ENCODE measurements at places on chromosomes 6 and 20.

DNA sequence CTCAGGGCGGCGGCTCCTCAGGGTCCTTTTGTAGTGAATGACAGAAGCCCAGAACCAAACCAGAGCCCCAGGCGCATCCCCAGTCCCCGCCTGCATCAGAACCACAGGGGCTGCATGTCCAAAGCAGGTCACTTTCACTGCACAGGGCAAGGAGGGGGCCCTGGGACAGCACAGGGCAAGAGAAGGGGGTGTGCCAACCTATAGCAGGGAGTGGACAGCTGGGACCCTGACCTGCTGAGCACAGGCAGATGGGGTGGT is 501.4 kb downstream of the PREX1 start:
- no peak for DNase-seq

- DNase-seq, result no peak
Measured at GRCh38 chr6:1610497-1611321, 994 bp downstream of the FOXC1 start.

DNA sequence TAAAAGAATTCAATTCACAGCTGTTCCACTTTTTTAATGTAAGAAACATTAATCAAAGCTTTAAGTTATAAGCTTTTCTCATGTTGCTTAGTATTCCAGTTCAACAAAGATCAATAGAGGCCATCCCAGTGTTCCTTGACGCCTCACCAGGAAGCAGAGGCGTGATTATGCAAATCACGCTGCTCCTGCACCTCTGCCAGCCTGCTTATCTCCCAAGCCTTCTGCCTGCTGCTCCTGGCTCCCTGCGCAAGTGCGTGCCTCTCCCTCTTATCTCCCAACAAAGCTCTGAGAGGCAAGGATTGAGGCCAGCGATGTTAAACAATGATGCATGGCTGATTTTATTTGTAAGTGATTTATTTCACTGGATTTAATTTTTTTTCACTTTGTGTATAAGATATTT is 42.8 kb downstream of the INSM1 start:
- no peak for DNase-seq

- DNase-seq, result no peak
Measured at GRCh38 chr20:52244702-52245101, 53.1 kb upstream of the ZFP64 start.

- no peak for DNase-seq
Measured at GRCh38 chr6:35788423-35788982, 7.7 kb downstream of the CLPSL1 start.

DNA sequence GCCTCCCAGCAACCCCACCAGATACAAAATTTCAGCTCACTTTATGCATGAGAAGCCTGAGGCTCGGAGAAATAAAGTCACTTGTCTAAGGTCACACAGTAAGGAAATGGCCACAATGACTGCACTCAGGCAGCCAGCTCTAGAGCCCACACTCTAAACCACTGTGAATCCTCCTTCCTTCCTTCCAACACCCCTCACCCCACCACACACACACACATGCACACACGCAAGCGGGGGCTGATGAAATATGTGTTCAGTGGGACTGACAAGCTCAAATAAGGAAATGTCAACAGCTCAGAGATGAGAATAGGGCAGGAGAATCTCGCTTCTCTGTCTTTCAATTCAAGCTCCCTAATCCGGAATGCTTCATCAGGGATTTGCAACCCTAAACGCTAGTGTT is 6.0 kb upstream of the BPIFA1 start:
- no peak for DNase-seq

GRCh38 chr6:113944701-113945100 is 26.2 kb downstream of the HDAC2 start:
- DNase-seq, result no peak

DNA sequence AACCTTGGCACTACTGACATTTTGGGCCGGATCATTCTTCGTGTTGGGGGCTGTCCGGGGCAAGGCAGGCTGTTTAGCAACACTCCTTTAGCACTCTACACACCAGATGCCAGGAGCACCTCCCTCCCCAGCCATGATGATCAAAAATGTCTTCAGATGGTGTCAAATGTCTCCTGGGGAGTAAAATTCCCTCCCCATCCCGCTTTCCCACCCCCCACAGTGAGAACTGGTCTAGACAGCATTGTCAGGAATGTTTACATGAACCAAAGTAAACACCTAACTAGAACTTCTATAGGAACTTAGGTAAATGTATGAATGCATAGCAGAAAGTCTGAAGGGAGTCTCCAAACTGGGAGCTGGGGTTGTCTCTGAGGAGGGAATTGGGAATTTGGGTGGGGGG is 70.0 kb upstream of the TOP1 start:
- no peak for DNase-seq

DNA sequence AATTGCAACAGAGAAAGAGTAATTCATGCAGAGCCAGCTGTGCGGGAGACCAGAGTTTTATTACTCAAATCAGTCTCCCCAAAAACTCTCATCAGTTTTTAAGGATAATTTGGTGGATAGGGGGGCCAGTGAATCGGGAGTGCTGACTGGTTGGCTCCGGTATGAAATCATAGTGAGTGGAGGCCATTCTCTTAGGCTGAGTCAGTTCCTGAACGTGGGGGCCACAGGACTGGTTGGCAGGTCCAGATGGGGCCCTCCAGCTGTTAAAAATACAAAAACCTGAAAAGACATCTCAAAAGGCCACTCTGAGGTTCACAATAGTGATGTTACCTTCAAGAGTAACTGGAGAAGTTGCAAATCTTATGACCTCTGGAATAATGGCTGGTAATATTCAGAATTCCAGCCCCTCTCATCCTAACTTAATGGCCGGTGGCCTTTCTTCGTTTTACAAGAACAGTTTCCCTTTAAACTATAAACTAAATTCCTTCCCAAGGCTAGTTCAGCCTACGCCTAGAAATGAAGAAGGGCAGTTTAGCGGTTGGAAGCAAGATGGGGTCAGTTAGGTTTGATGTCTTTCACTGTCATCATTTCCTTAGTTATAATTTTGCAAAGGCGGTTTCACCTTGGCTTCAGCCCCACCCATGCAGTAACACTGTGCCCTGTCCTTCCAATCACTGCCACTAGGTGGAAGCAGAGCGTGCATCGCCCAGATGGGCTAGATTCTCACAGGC is 6.8 kb upstream of the MICA start:
- DNase-seq, result peak; percentile 73

GRCh38 chr6:138430361-138431145 is 26.5 kb downstream of the HEBP2 start:
- no peak for DNase-seq

DNA sequence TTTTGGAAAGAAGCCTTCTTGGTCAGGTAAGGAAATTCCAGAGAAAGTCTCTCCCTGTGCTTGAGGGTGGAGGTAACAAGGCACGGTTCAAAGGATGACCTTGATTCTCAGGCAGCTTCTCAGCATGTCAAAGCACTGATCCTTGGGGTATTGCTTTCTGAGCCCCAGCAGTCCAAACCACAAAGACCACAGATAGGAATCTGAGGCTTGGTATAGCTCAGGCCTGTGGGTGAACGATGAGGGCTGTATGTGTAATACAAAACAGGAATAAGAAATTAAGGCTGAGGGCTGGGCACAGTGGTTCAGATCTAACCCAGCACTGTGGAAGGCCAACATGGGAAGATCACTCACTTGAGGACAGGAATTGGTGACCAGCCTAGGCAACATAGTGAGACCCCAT is 70.2 kb upstream of the SLC22A1 start:
- DNase-seq, result no peak

DNA sequence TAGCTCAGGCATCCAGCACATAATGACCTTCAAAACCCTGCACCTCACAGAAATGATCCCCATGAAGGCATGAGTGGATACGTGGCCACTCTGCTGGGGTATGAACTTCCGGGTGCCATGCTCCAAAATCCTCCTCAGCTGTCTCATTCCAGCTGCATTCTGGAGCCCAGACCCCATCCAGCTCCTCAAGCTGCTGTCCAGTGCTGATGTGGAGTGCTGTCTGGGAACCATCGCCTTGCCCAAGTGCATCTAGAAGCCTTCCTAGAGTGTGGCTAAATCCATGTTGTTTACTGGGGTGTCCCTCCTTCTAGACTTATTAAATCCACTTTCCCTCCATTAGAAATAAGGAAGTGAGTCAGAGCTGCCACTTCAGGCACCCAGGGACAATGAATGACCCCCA is 130.8 kb upstream of the PTPRT start:
- DNase-seq, result no peak

DNA sequence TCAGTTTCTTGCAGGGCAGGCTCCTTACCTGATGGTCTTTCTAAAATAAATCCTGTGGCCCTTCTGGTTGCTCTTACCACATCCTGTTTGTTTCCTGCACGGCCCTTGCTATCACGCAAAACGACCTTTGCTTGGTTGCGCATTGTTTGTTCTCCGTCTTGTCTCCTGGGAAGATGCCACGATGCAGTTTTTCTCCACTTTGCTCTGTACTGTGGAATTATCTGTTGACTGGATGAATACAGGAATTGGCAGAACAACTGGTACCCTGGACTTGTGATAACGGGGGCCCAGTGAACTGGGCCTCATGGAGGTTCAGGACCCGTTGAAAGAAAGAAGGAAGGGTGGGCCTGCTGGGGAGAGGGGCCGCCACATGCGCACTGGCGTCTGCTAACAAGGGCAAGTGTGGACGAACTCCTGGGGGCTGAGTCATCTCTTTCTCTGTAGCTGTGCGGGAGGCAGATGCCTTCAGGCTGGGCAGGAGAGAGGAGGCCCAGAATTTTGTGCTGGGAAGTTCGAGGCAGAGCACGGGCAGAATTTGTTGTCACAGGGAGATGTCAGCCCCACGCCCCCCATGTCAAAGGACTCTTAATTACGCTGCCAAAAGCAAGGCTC is 139.9 kb downstream of the BMP7 start:
- DNase-seq, result no peak

DNA sequence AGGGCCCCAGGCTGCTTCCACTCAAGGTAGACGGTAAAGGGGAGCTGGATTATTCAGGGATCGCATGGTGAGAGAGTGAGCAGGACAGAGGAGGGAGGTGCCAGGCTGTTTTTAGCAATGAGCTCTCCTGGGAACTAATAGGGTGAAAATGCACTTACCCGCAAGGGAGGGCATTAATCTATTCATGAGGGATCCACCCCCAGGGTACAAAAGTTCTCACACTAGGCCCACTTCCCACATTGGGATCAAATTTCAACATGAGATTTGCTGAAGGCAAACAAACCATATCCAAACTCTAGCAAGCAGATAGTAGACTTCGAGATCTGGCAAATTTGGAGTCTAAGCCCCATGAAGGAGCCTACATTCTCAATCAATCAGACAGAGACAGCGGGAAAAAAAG is 408.6 kb downstream of the RNF144B start:
- no peak for DNase-seq

GRCh38 chr6:2224847-2225382 is 20.5 kb downstream of the GMDS start:
- DNase-seq, result no peak

GRCh38 chr20:1383623-1384404 is 9.0 kb downstream of the FKBP1A start:
- DNase-seq, result no peak

GRCh38 chr6:10347561-10348327 is 67.1 kb downstream of the TFAP2A start:
- DNase-seq, result no peak

- DNase-seq, result no peak
Measured at GRCh38 chr6:109443425-109443950, 3.0 kb downstream of the SMPD2 start.

GRCh38 chr6:52423971-52424381 is 3.8 kb downstream of the EFHC1 start:
- DNase-seq, result no peak

DNA sequence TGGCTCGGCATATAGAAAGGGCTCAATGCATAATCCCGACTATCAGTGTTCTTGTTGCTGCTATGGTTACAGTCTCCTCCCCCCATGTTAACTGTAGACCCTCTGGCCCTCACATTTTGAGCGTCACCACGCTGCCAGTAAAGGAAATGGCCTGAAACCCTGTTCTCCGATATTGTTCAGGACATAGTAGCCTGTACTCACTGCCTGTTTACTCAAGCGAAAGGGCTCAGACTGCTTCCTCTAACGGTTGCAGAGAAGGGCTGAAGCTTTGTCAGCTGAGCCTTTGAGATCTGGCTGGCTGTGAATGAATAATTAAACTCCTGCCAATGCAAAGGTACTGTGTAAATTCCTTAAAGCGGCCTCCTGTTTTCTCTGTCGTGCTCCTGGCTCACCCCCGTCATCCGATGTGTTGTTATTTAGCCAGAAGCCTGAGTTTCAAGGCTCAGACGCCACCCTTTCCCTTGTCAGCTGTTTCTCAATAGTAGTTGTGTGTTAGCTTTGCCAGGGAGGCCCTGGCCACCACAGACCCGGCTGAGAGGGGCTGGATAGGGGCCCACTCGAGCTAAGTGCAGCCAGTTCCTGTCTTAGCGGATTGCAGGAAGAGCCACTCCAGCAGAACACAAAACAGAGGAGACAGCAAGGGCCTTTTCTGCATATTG is 31.2 kb upstream of the RALGAPA2 start:
- DNase-seq, result no peak

DNA sequence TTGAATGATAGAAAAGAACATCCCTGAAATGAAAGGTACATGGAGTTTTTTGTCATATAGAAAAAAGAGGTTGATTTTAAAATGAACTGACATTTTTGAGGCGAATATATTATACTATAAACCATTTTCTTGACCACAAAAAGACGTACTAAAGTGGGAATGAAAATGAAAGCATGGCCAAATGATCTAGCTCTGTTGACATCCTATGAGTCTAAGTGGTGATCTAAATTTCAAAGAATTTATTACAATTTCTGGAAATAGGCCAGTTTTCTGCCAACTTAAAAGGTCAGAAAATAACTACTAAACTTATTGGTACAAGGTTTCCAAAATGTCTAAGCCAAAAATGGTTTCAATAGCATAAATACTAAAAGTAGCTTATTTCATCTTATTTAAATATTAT is 536.8 kb downstream of the EYS start:
- no peak for DNase-seq

DNA sequence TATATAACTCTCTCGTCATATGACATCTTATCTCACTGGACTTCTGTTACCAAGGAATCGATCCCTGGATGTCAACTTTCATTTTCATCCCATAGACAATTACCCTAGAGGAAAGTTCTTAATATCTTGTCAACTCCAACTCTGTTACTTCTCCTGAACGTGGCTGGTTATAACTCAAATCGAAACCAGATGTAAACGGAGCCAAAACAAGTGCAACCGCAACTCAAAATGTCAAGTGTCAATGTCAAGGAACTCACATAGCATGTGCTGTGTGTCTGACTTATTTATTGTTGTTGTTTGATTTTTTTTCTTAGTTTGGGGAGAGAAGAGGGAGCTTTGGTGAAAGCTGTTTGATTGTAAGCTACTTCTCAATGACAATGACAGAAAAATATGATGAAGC is 108.6 kb downstream of the VIP start:
- DNase-seq, result no peak

GRCh38 chr6:66772800-66773199 is 1065.8 kb upstream of the EYS start:
- no peak for DNase-seq

DNA sequence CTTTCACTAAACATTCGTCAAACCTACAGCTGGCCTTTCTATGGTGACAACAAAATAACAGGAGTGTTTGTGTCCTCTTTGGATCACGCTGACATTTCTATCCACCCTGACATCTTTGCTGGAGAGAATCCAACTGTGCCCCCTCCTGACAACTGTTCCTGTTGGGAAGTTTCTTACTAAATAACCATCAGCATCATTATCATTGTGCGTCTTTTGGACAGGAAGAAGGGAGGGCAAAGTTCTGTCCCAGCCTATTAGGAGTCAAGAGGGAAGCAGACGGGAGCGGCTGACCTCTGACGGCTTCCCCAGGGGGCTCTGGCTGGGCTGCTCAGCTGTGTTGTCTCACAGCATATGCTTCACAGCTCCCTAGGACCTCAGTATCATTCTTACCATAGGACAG is 195.9 kb upstream of the SULF2 start:
- DNase-seq, result no peak

- DNase-seq, result no peak
Measured at GRCh38 chr6:4598384-4598995, 177.7 kb upstream of the CDYL start.
